Stimulated activated CD4-positive, alpha-beta T cell treated with anti-CD3 and anti-CD28 coated beads, TNF-alpha, amount 100 ng/mL, for 1 hour (primary cell): ENCODE measurements at places on chromosomes 5 and 9.

GRCh38 chr9:98993570-98993945, 49.9 kb downstream of the COL15A1 start:
- DNase-seq = no peak

- peak; percentile 32 for DNase-seq
Observed at GRCh38 chr9:133534346-133535291, at the start of gene ADAMTSL2. ADAMTSL2 (plus strand) TSS chr9:133534704; CDS start chr9:133536713, 2,009 bp downstream.

DNA sequence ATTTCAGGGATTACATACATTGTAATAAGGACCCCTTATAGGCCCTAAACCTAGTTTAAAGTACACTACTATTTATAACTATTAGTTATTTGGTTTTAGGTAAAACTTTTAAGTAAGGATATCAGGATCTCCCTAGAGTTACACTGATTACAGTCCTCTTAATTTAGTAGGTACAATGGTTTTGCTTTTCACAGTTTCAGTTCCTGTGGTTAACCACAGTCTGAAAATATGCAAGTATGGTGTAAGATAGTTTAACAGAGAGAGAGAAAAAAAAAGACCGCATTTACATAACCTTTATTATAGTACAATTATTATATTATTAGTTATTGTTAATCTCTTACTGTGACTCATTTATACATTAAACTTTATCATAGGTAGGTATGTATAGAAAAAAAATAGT, 725.3 kb upstream of the PTPRD start:
- DNase-seq = no peak

DNA sequence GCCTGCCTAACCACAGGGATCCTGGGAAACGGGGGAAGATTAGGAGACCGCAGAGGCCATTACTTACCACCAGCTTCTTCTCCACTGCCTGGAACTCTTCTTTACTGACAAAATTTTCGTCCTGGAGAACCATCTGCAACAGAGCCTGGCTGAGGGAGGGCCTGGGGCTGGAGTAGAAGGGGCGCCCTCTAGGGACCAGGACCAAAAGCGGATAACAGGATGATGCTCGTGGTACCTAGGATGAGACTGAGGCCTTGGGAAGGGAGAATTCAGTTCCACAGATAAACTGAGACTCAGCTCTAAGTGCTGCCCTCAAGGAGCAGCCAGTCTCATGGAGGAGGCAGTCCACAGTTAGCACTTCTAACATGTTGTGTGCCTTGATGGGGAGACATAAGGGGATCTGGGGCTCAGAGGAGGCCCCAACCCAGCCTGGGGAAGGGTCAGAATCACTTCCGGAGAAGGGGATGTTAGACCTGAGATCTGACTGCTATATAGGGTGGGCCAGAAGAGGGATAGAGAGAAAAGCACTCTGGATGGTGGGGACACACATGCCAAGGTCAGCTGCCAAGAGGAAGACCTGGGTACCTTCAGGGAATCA, 1.2 kb downstream of the SPATA24 start:
- no peak for DNase-seq

DNA sequence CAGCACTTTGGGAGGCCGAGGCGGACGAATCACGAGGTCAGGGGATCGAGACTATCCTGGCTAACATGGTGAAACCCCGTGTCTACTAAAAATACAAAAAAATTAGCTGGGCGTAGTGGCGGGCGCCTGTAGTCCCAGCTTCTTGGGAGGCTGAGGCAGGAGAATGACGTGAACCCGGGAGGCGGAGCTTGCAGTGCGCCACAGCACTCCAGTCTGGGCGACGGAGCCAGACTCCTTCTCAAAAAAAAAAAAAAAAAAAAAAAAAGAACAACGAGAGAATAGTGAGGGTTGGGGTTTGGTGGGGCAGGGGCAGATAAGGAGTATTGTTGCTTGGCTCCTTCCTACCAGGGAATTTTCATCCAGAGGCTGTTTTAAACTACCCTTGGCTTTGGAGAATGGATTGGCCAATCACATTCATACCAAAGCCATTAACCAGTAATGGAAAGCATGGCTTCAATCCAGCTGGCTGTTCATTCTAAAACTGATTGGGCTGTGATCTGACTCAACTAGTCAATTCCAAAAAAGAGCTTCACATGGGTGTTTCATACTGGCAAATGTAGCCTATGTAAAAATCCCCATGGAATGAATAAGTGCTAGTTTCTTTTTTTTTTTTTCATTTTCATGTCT, 64.4 kb downstream of the PLCXD3 start:
- DNase-seq = no peak

DNA sequence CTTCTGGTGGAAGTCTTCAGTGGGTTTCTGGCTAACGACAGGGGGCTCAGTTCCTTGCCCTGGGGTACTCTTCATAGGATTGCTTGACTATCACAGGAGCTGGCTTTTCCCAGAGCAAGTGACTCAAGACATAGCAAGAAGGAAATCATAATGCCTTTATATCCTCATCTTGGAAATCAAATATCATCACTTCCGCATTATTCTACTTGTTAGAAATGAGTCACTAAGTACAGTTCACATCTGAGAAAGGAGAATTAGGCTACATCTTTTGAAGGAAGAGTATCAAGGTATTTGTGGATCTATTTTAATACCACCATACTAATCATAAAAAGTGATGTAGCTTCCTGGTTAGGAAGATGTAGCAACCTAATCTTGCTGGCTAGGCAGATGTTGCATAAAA, 148.2 kb upstream of the RAI14 start:
- DNase-seq = no peak

- DNase-seq = no peak
Observed at GRCh38 chr5:149223081-149223848, 48.4 kb upstream of the AFAP1L1 start.

- no peak for DNase-seq
Observed at GRCh38 chr5:35856765-35857351, at the start of gene IL7R. IL7R (plus strand) TSS chr5:35856891; CDS start chr5:35856978, 87 bp downstream.

DNA sequence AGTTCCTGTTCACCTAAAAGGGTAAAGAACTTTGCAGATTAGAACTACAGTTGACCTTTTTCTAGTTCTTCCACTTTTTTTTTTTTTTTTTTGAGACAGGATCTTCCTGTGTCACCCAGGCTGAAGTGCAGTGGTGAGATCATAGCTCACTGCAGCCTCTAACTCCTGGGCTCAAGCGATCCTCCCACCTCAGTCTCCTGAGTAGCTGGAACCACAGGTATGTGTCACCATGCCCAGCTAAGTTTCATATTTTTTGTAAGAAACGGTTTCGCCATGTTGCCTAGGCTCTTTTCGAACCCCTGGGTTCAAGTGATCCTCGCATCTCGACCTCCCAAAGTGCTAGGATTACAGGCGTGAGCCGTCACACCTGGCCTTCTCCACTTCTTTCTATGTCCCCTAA, 39.7 kb upstream of the TNFAIP8 start:
- no peak for DNase-seq

- no peak for DNase-seq
Observed at GRCh38 chr5:143922718-143923117, 110.8 kb downstream of the HMHB1 start.

DNA sequence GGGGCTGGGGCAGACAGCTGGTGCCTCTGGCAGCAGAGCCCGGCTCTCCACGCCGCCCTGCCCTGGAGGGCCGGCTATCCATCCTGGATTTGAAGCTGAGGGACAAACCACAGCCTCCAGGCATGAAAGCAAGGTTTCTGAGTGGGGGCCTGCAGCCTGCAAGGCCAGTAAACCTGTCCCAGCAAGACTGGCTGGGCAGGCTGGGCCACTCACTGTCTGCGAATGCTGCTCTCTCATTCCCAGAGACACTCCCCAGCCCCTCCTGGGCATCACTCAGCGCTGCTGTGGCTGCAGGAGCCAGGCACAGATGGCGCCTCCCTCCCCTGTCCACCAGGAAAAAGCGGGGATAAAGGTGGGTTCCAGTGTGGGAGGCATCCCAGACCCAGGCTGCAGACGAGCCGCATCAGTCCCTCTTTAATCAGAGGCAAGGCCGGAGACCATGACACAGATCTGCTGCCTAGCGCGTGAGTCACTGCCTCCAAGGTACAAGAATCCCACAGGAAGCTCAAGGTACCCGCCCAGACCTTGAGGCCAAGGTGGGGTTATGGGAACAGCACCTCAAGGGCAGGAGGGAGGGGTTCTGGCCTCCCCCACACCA, 118.0 kb downstream of the VAV2 start:
- DNase-seq = no peak

GRCh38 chr5:59065554-59065953, 482.7 kb downstream of the RAB3C start:
- no peak for DNase-seq

DNA sequence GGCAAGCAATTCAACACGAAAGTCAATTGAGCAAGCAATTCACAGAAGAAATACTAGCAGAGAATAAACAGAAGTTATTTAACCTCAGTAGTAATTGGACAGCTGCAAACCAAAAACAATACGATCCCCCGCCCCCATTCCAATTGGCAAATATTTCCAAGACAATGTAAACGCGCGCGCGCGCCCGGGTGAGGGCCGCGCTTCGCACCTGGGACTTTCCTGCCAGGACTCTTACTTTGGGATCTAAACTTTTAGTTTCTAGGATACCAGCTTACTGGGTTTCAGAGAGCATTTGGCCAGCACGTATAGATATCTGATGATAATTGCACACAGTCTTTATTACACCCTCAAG, 8.6 kb downstream of the RUFY1 start:
- DNase-seq = no peak

- no peak for DNase-seq
Observed at GRCh38 chr9:36748322-36748899, 175.7 kb downstream of the MELK start.

DNA sequence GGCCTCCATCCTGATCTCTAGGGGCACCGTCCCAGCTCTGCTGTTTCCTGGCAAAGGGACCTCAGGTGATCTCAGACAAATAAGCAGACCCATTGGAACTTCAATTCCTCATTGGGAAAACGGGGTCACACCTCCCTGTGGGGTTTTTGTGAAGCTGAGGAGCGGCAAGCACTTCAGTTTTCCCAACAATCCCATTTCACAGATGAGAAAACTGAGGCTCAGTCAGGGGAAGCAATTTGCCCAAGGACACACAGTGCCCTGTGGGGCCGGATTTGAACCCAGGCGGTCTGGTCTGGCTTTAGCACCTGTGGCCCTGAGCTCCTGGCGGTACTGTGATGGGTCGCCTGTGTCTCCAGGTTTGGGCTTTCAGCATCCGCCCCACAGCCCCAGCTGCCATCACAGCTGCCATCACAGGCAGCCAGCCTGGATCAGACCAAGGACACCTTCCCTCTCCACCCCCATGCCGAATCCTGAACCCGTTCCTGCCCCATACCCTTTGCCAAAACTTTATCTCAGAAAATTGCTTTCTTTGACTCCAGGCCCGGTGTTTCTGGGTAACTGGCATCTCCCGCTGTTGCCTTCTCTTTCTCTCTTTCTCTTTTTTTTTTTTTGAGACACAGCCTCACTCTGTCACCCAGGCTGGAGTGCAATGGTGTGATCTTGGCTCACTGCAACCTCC, 26.4 kb downstream of the NCS1 start:
- DNase-seq = no peak

- DNase-seq = no peak
Observed at GRCh38 chr9:131545003-131545785, at the start of gene PRRT1B. PRRT1B (plus strand) TSS chr9:131545523; CDS start chr9:131545616, 93 bp downstream.

GRCh38 chr5:6350277-6351090, 27.9 kb downstream of the MED10 start:
- no peak for DNase-seq

DNA sequence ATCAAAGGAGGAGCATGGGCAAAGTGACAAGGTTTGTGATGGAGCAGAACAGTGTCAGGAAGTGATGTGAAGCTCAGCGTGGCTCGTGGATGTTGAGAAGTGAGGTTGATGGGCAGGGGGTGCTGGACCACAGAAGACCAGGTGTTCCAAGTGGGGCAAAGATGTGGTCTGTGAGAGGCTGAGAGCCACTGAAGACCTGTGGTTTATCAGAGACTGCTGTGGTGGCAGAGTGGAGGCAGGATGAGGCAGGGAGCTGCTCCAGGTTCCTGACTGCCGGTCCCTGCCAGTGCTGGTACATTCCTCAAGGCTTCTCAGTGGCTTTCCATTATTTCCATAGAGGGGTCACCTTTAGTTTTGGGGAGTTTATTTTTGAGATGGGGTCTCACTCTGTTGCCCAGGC, 19.1 kb downstream of the PALM2AKAP2 start:
- DNase-seq = no peak
